Activated B cell treated with CpG ODN at 0.5 μM for 24 hours (primary cell): ENCODE measurements at places on chromosomes 6 and 20.
A peak's percentile ranks its signal among the peaks of the same experiment; 100 is the strongest.

- no peaks in the 10 kb centered on the region for H3K4me1 ChIP-seq
- H3K36me3 ChIP-seq = peaks cover 5% of the 10 kb centered on the region
- no peak overlapping the region for H3K4me3 ChIP-seq
- H3K27ac ChIP-seq = no peak overlapping the region
- peaks cover 10% of the 10 kb centered on the region for H3K27me3 ChIP-seq
Measured at GRCh38 chr20:24866008-24866407, 83.1 kb upstream of the CST7 start.

- no peak overlapping the region for H3K4me3 ChIP-seq
- H3K36me3 ChIP-seq = no peaks in the 10 kb centered on the region
- peaks cover 10% of the 10 kb centered on the region for H3K4me1 ChIP-seq
- no peak overlapping the region for H3K27ac ChIP-seq
Measured at GRCh38 chr6:13068586-13069210, 259.6 kb downstream of the TBC1D7 start.

GRCh38 chr6:10237298-10238038 lies 177.4 kb downstream of the TFAP2A start:
- H3K36me3 ChIP-seq = no peaks in the 10 kb centered on the region

- peak overlapping the region; percentile 96 for H3K4me3 ChIP-seq
- peaks cover 15% of the 10 kb centered on the region for H3K27me3 ChIP-seq
- peak overlapping the region; percentile 93 for H3K27ac ChIP-seq
- H3K4me1 ChIP-seq = peaks cover 35% of the 10 kb centered on the region
- H3K36me3 ChIP-seq = peaks cover 44% of the 10 kb centered on the region
- DNase-seq = no peak
Measured at GRCh38 chr20:38435555-38435939, 419 bp upstream of the SNHG17 start.

DNA sequence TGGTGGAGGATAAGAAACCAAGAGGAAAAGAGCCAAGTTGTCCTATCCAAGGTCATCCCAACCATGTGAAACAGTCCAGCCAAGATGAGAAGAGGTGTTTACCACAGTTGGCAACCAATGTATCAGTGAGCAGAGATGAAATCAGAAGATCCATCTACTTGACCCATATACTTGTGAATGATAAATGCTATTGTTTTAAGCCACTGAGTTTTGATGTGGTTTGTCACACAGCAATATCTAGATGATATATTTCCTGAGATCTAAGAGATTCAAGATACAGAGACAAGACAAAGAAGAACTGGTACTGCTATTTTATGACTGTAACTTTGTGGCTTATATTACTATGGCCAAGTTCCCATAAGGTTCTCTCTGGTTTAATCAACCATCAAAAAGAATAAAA lies 721.2 kb downstream of the MAFB start:
- no peaks in the 10 kb centered on the region for H3K36me3 ChIP-seq
- H3K4me3 ChIP-seq = no peak overlapping the region
- H3K27me3 ChIP-seq = no peaks in the 10 kb centered on the region
